ENCODE measurements at places on chromosomes 7 and 10.

DNA sequence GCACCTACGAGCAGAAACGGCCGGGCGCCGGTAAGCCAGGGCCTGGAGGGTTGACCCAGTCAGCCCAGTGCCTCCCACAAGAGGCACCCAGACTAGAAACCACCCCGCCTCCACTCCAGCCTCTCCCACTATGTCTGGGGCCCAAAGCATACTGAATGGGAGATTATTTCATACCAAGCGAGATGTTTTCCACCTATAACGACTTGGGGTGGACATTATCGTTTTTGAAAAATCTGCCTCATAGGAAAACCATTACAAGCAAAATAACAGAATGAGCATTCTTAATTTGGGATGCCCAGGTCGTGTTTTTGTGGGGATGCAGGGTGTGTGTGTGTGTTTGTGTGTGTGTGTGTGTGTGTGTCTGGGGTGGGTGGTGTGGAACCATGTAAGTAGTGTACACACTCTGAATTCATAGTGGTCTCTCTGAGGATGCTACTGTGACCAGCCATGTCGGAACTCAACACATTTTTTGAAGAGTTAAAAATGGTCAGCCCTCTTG, 1.6 kb downstream of the HOXA6 start:
- peak overlapping the region; percentile 54 for H3K4me3 ChIP-seq
- H3K36me3 ChIP-seq: no peaks in the 10 kb centered on the region
- no peak for DNase-seq
- peak overlapping the region; percentile 41 for H3K27ac ChIP-seq

DNA sequence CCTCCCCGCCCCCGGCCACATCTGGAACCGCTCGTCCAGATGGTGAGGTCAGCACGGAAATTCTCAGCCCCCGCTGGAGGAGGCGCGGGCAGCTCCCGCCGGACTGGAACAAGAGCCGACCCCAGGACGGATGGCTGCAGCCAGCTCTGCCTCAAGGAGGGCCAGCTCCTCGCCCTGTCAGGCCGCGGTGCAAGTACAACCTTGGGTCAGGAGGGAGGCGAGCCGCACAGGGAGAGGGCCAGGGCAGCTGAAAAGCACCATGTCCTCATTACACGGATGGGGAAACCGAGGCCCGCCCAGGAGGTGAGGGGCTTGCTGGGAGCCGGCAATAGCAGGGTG, 3.8 kb upstream of the GRIFIN start:
- peaks cover 31% of the 10 kb centered on the region for H3K4me1 ChIP-seq
- H3K36me3 ChIP-seq: no peaks in the 10 kb centered on the region
- H3K4me3 ChIP-seq: no peak overlapping the region
- no peak overlapping the region for H3K27ac ChIP-seq
- no peaks in the 10 kb centered on the region for H3K27me3 ChIP-seq

DNA sequence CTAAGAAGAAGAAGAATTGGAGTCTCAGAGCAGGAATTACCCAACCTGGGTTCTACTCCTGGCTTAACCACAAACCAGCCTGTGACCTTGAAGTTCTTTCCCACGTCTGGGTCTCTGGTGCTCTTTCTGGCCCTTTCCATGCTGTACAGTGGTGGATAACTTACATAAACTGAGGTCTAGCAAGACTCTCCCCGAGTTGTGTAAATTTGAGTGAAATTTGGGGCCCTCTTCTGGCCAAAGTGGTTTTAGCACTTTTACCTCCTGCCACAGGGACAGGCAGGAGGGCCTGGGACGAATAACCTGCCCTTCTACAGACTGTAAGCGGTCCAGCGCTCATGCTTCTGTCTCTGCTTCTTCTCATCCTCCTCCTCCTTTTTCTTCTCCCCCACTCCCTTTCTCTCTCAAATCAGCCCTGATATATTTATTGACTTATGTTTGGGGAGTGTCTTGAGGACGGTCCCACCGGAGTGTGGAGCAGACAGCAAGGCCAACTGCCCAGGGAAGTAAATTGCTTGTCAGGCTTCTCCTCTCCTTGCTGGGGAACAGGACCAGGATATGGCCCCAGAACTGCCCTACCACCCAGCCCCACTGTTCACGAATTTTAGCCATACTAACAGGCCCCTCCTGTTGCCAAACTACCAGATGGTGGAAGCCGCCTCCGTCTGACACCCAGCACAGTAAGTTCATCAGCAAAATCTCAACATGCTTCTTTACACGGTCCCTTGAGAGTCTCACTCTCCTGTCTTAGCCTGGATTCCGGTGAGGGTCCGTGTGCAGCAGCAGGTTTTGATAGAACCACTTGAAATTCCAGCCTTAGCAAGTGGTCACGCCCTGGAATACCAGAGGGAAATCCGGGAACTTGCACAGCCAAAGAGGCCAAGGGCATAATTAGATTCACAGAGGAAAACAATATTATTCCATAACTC, 4.0 kb upstream of the SH3PXD2A start:
- no peak overlapping the region for H3K27ac ChIP-seq
- peak; percentile 90 for DNase-seq
- H3K4me3 ChIP-seq: no peak overlapping the region
- peaks cover 19% of the 10 kb centered on the region for H3K27me3 ChIP-seq

DNA sequence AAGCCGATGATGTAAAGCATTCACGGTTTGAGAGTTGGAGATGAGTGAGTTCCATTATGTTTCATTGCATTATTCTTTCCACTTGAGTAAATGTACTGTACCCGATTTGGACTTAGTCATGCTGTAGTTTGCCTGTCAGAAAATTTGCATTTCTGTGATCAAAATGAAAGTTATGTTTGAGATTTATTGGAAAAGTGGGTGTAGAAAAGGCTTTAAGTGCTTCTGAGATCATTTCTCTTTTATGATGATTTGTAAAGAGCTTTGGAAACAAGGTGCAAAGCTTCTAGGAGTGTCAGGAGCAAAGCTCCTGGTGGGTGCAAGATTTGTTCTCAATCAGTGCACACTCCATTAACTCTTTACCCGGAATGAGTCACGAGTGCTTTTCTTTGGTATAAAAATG, 204.1 kb upstream of the POM121L12 start:
- no peaks in the 10 kb centered on the region for H3K4me1 ChIP-seq
- H3K36me3 ChIP-seq: no peaks in the 10 kb centered on the region
- H3K27me3 ChIP-seq: no peaks in the 10 kb centered on the region
- no peak overlapping the region for H3K4me3 ChIP-seq
- no peak for DNase-seq
- H3K27ac ChIP-seq: no peak overlapping the region
